Sigmoid colon (tissue), 7 donors: ENCODE measurements at places on chromosomes 1 and 21.

DNA sequence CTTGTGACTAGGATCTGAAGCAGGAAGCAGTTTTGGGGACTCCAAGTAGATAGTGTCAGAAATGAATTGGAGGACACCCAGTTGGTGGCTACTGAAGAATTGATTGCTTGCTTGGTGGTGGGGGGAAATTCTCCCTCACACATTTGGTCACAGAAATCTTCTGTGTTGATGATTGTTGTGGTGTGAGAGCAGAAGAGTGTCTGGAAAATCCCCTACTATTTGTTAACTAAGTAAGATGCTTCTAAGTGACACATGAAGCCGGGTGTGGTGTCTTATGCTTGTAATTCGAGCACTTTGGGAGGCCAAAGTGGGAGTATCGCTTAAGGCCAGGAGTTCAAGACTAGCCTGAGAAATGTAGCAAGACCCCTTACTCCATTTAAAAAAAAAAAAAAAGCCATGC, 22.5 kb upstream of the IPP start:
- DNase-seq: no peak
- H3K27me3 ChIP-seq: no peaks in the 10 kb centered on the region
- no peak overlapping the region for H3K4me3 ChIP-seq
- H3K27ac ChIP-seq: no peak overlapping the region
- H3K4me1 ChIP-seq: peaks cover 4% of the 10 kb centered on the region

- peak overlapping the region; percentile 99 for H3K27ac ChIP-seq
- H3K4me3 ChIP-seq: peak overlapping the region; percentile 82
- peak; percentile 96 for DNase-seq
- H3K27me3 ChIP-seq: no peaks in the 10 kb centered on the region
Observed at GRCh38 chr1:85576642-85577418, 3.7 kb upstream of the CCN1 start.

DNA sequence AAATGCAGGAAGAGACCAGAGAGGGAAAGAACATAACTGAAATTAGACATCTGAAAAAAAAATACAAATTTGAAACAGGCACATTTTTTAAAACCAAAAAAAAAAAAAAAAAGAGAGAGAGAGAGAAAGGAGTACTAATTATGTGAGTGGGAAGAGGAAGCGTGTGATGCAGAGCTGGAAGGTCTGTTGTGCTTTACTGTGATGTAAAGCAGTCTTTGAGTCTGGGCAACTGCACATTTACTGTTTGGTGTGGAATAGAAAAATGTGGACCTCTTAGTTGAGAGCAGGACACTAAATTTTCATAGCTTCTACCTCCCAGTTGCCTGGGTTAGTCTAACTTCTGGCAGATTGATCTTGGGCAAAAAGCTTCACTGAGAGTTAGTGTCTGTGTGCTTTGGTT, 16.5 kb downstream of the LHX9 start:
- no peaks in the 10 kb centered on the region for H3K36me3 ChIP-seq
- H3K4me3 ChIP-seq: no peak overlapping the region
- peaks cover 26% of the 10 kb centered on the region for H3K27me3 ChIP-seq
- H3K4me1 ChIP-seq: no peaks in the 10 kb centered on the region

DNA sequence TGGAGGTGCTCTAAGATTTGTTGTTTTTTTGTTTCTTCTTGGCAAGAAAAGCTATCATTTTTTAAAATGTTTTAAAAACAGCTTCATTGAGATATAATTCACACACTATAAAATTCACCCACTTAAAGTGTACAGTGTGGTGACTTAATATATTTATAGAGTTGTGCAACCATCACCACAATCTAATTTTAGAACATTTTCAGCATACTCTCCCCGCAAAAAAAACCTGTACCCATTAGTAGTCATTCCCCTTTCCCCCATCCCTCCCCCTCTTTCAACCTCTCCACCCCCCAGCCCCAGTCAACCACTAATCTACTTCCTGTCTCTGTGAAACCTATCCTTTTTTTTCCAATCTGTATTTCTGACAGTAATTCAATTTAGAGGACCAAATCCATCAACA, 30.6 kb downstream of the ZC3H11B start:
- no peak for DNase-seq
- no peaks in the 10 kb centered on the region for H3K27me3 ChIP-seq
- no peak overlapping the region for H3K27ac ChIP-seq

- no peak overlapping the region for H3K4me3 ChIP-seq
- no peak overlapping the region for H3K27ac ChIP-seq
- H3K36me3 ChIP-seq: no peaks in the 10 kb centered on the region
- H3K4me1 ChIP-seq: no peaks in the 10 kb centered on the region
Observed at GRCh38 chr1:202155478-202156021, 4.9 kb downstream of the PTPN7 start.

GRCh38 chr1:77642196-77642595, 40.3 kb downstream of the ZZZ3 start:
- H3K4me1 ChIP-seq: no peaks in the 10 kb centered on the region
- H3K4me3 ChIP-seq: no peak overlapping the region
- H3K27ac ChIP-seq: no peak overlapping the region
- no peaks in the 10 kb centered on the region for H3K36me3 ChIP-seq
- H3K27me3 ChIP-seq: no peaks in the 10 kb centered on the region
- no peak for DNase-seq

DNA sequence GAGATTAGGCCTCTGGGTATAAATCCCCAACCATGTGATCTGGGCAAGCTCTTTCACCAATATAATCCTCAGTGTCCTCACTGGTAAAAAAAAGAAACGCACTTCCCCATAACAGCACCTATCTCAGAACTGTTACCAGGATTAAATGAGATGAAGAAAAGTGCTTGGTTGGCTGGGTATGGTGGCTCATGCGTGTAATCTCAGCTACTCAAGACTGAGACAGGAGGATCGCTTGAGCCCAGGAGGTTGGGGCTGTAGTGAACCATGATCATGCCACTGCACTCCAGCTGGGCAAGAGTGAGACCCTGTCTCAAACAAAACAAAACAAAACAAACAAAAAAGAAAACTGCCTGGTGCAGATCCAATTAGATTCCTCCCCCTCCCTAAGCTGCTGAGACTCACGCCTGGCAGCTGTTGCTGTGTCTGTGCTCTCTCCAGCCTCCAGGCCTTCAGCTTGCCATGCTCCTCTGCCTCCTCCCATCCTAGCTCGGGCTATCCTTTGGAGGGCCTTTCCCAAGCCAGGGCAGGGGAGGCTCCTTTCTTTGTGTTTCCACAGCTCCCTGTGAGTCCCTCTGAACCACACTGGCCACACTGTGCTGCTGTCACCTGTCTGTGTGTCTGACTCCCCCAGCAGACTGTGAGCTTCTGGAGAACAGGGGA, 19.0 kb downstream of the CYB5RL start:
- H3K4me3 ChIP-seq: no peak overlapping the region
- H3K4me1 ChIP-seq: no peaks in the 10 kb centered on the region
- H3K36me3 ChIP-seq: peaks cover 24% of the 10 kb centered on the region
- H3K27ac ChIP-seq: no peak overlapping the region

DNA sequence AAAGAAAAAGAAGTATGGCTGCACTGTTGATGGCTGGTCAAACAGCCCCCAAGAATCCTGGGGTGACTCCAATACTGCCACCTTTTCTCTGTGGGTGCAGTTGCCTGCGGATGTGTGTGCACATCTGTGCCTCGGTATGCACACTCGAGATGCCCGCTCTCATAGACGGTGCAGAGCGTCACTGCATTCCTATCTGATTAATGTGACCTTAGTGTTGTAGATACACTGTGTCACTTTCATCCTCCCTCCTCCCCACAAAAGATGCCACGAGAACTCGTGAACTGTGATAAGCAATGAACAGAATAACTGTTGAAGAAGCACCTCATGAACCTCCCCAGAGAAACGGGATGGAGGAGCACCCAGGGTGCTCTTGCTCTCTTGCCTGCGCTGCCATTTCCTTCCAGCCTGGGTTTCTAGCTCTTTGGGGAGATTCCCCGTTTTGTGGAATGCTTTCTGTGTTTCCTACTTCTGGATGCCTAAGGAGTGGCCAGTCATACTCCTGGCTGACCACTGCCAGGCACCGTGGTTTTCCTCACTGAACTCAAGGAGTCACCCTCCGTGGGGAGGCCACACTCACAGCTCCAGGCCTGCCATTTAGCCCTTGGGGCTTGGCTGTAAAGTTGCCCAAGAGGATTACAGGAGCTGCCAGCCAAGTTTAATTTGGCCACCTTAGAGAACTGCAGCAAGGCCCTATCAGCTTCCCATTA, 32.0 kb downstream of the NTPCR start:
- peak; percentile 10 for DNase-seq
- H3K27ac ChIP-seq: no peak overlapping the region
- H3K4me3 ChIP-seq: no peak overlapping the region
- H3K27me3 ChIP-seq: no peaks in the 10 kb centered on the region

DNA sequence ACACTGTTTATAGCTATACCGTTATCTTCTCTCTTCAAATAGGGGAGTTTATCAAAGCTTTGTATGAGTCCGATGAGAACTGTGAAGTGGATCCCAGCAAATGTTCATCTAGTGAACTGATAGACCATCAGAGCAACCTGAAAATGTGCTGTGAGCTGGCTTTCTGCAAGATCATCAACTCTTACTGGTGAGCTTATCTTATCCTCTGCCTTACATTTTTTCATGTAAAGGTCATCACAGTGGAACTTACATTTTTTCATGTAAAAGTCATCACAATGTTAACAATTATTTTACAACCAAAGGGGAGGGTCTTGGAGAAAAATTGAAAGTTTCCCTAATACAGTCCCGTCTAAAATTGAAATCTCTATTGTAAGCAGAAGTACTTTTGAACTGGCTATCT, 45.2 kb downstream of the CLEC20A start:
- no peak overlapping the region for H3K27ac ChIP-seq
- no peaks in the 10 kb centered on the region for H3K27me3 ChIP-seq
- peaks cover 24% of the 10 kb centered on the region for H3K36me3 ChIP-seq
- H3K4me1 ChIP-seq: no peaks in the 10 kb centered on the region
- DNase-seq: no peak

DNA sequence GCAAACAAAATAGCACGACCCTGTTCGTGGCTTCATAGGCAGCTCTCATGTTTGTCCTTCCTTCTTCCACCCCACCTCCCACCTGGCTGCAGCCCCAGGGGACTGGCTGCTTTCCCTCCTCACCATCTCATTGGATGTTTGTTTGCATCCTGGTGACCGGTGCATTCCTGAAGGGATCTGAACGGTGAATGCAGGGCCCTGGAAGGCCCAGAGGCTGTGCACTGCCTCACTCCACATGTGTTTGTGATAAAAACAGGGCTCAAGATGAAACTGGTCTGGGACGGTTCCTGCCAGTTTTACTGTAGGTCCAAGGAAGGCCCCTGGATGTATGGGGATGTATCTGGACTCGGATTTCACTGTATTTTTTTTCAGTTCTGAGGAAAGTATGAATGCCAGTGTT, 42.8 kb downstream of the CNN3 start:
- no peaks in the 10 kb centered on the region for H3K36me3 ChIP-seq
- DNase-seq: no peak
- H3K27me3 ChIP-seq: no peaks in the 10 kb centered on the region
- peaks cover 12% of the 10 kb centered on the region for H3K4me1 ChIP-seq

- peaks cover 3% of the 10 kb centered on the region for H3K27me3 ChIP-seq
- no peak overlapping the region for H3K4me3 ChIP-seq
- H3K36me3 ChIP-seq: no peaks in the 10 kb centered on the region
- no peak overlapping the region for H3K27ac ChIP-seq
- no peaks in the 10 kb centered on the region for H3K4me1 ChIP-seq
Observed at GRCh38 chr1:52659356-52659755, 26.4 kb downstream of the SHISAL2A start.

GRCh38 chr21:37711836-37712568, 204.3 kb downstream of the KCNJ6 start:
- peaks cover 13% of the 10 kb centered on the region for H3K4me1 ChIP-seq
- no peaks in the 10 kb centered on the region for H3K27me3 ChIP-seq
- no peak overlapping the region for H3K27ac ChIP-seq
- H3K36me3 ChIP-seq: no peaks in the 10 kb centered on the region
- DNase-seq: no peak

- no peak overlapping the region for H3K4me3 ChIP-seq
- H3K4me1 ChIP-seq: no peaks in the 10 kb centered on the region
- no peaks in the 10 kb centered on the region for H3K36me3 ChIP-seq
- peak; percentile 36 for DNase-seq
- no peaks in the 10 kb centered on the region for H3K27me3 ChIP-seq
Observed at GRCh38 chr1:180215856-180216625, 14.0 kb upstream of the LHX4 start.

GRCh38 chr1:97385536-97386277, 535.1 kb downstream of the DPYD start:
- H3K36me3 ChIP-seq: no peaks in the 10 kb centered on the region
- no peak overlapping the region for H3K4me3 ChIP-seq
- H3K27me3 ChIP-seq: no peaks in the 10 kb centered on the region
- no peak for DNase-seq

DNA sequence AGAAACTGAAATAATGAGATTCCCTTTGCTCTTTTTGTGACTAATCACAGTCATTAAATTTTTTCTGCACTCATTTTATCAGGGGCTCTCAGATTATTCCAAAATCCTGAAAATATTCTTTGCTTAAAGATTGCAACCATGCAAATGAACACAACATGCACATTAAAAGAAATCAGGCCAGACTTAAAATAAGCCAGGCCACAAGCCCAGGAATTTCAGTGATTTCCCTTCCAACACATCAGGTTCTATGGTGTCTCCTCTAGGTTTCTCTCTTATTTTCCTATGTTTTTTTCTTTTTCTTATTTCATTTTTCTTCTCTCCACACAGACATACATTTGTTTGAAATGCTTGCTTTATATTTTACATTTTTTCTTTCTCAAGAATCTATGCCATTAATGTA, 65.3 kb downstream of the NIBAN1 start:
- peaks cover 100% of the 10 kb centered on the region for H3K4me1 ChIP-seq
- no peaks in the 10 kb centered on the region for H3K36me3 ChIP-seq
- H3K27me3 ChIP-seq: no peaks in the 10 kb centered on the region
- H3K4me3 ChIP-seq: no peak overlapping the region
- no peak for DNase-seq
- no peak overlapping the region for H3K27ac ChIP-seq

DNA sequence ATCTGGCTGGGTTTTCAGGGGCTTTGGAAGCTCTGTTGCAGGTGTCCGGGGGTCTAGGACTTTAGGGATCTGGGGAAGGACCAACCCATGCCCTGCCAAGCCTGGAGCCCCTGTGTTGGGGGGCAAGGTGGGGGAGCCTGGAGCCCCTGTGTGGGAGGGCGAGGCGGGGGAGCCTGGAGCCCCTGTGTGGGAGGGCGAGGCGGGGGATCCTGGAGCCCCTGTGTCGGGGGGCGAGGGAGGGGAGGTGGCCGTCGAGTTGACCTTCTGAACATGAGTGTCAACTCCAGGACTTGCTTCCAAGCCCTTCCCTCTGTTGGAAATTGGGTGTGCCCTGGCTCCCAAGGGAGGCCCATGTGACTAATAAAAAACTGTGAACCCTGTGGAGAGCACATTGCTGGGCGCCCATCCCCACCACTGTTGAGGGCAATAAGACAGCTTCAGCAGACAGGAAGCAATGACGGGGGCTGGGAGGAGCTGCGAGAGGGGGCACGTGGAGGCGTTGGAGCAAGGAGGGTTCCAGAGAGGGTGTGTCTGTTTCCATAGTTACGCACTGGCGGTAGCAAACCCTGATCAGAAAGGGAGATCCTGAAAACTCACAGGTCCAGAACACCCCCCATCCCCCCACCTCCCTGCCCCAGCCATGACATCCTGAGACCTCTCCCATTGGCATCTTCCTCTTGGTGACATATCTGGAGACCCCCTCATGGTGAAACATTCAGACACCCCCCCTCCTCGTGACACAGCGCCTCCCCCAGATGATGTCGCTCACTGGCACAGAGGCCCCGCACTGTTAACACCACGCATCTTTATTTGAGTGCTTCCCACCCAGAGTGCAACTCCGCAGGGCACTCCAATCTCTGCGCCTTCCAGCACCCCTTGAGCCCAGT, 8.4 kb downstream of the MYBPH start:
- DNase-seq: no peak
- H3K4me1 ChIP-seq: no peaks in the 10 kb centered on the region
- H3K4me3 ChIP-seq: no peak overlapping the region
- H3K36me3 ChIP-seq: no peaks in the 10 kb centered on the region
